CD4-positive, alpha-beta T cell (primary cell): ENCODE measurements at places on chromosomes 6 and 20. TPM values are rescaled to one million over a fixed set of nuclear protein-coding genes. Genes with fewer than 3 reads are reported as not detected.

The IMPG1 gene
- not detected for total RNA-seq

The ZNF165 gene
- total RNA-seq, result 5.1 TPM

The FRS3 gene
- 5.4 TPM for total RNA-seq

The C6orf163 gene
- 0.93 TPM for total RNA-seq

The BIRC7 gene
- total RNA-seq, result not detected

The AFDN gene
- total RNA-seq, result 9.1 TPM

The FOXA2 gene
- total RNA-seq, result not detected

The EFCAB8 gene
- 2.5 TPM for total RNA-seq

The MAP3K5 gene
- total RNA-seq, result 12.9 TPM

The LAMA2 gene
- 0.06 TPM for total RNA-seq

The PTGIS gene
- not detected for total RNA-seq

The GID8 gene
- total RNA-seq, result 39.6 TPM

The SFTA2 gene
- total RNA-seq, result not detected

The NKAPL gene
- not detected for total RNA-seq

The PLEKHG1 gene
- 1.5 TPM for total RNA-seq

The PHACTR1 gene
- total RNA-seq, result 2.3 TPM

The CLPSL1 gene
- total RNA-seq, result not detected
